ENCODE measurements at places on chromosomes 12 and 14.
A peak's percentile ranks its signal among the peaks of the same experiment; 100 is the strongest.

DNA sequence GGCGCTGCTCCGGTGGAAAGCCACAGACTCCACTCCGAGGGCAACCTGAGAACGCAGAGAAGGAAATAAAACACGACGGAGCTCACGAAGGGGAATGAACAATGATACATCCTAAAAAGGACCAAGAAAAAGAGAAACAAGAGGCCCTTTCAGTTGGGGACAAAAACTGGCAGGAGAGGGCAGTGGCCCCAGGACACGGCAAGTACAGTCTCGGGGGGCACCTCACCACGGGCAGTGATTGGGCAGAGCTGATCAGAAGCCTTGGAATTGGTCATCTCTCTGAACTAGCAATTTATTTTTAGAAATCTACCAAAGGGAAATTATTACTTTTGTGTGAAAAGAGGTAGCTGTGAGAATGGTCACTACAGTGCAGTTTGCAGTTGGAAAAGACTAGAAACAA, 27.9 kb downstream of the CCDC92 start:
- no peak for DNase-seq

GRCh38 chr12:47377414-47378221, 297.9 kb upstream of the AMIGO2 start:
- DNase-seq: no peak

GRCh38 chr12:122878780-122879612, 16.9 kb downstream of the VPS37B start:
- DNase-seq: no peak

DNA sequence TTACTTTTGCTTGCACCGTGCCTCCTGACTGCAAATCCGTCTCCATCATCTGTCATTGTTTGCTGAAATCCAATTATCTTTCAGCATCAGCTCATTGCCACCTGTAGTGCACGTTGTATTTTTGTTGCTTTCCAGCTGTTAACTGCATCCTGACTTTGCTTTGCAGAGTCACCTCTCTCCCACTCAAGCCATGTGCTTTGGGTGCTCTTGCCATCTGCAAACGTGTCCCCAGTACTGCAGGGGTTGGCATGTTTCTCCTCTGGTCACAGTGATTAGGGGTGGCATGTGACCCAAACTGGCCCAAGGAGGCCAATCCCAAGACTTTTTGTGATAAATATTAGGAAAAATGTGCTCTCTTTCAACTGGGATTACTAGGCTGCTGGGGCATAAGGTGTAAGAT, 10.5 kb upstream of the TMED2 start:
- no peak for DNase-seq

- no peak for DNase-seq
Measured at GRCh38 chr12:25852792-25853191, 105.7 kb upstream of the RASSF8 start.

DNA sequence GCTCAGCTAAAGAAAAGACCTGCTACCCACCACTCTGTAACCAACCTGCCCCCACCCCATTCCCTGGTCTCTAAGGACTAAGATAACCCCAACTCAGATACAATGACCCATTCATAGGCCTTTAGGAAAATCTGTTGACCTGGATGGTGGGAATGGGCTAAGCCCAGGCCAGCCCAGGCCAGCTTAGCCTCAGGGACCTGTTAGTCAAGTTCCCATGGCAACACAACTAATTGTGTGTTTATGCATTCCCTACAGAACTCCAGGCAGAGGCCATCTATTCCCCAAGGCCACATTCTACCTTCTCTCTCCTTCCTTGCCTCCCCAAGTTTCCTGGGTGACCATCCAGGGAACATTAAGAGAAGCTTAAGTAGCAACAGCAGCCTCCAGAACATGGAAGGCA, 16.1 kb upstream of the KRT8 start:
- no peak for DNase-seq

DNA sequence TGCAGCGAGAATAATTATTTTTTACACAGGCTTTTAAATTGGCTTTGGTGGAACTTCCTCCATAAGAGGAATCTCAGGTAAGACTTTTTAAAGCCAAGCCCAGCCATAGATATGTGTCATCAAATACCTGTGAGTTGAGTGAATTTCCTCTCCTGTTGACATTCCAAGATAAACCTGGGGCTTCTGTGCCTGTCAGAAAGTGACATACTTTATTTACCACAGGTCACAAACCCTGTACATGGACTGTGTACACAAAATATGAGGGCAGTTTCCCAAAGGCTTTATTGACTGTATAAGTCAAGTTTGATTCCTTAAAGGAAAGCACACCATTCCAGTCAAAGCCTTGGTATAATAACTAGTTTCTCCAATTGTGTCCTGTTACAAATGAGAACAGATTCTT, 25.9 kb upstream of the SRSF5 start:
- DNase-seq: no peak

GRCh38 chr14:41570415-41571155, 36.1 kb upstream of the LRFN5 start:
- DNase-seq: no peak

DNA sequence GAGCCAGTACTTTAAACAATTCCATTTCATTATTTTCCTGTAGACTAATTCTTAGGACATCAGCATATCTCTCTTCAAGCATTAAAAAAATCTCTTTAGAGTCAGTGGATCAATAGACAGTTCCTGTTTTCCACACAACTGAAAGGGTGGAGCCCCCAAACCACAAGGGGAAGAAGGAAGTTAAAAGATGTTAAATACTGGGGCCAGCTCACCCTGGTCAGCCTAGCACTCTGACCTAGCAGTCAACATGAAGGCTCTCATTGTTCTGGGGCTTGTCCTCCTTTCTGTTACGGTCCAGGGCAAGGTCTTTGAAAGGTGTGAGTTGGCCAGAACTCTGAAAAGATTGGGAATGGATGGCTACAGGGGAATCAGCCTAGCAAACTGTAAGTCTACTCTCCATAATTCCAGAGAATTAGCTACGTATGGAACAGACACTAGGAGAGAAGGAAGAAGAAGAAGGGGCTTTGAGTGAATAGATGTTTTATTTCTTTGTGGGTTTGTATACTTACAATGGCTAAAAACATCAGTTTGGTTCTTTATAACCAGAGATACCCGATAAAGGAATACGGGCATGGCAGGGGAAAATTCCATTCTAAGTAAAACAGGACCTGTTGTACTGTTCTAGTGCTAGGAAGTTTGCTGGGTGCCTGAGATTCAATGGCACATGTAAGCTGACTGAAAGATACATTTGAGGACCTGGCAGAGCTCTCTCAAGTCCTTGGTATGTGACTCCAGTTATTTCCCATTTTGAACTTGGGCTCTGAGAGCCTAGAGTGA, at the start of gene LYZ:
LYZ (plus strand) TSS at position 220 of the 777 bp plus-strand sequence; CDS start at position 248, 28 bp downstream.
- DNase-seq: no peak

DNA sequence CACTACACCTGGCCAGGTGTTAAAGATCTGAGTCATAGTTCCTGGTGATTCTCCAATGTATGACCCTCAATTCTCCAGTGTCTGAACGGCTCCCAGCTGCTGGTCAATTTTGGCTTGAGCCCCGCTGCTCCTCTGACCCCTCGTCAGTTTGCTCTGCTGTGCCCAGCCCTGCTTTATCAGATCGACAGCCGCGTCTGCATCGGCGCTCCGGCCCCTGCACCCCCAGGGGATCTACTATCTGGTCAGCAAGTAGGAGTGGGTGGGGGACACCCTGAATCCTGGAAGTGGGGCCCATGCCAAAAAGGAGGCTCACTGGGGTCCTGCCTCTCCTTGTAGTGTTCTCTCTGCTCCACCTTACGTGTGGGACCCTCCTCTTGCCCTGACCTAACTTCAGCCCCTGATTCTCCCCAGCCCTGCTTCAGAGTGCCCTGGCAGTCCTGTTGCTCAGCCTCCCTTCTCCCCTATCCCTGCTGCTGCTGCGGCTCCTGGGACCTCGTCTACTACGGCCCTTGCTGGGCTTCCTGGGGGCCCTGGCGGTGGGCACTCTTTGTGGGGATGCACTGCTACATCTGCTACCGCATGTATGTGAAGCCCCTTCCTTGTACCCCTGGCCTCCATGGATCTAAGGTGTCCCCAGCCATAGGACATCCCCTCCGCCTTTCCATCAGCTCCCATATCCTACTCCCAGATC, 5.0 kb downstream of the SLC39A5 start:
- no peak for DNase-seq

- DNase-seq: no peak
Measured at GRCh38 chr12:4044736-4045730, 171.8 kb upstream of the PARP11 start.

DNA sequence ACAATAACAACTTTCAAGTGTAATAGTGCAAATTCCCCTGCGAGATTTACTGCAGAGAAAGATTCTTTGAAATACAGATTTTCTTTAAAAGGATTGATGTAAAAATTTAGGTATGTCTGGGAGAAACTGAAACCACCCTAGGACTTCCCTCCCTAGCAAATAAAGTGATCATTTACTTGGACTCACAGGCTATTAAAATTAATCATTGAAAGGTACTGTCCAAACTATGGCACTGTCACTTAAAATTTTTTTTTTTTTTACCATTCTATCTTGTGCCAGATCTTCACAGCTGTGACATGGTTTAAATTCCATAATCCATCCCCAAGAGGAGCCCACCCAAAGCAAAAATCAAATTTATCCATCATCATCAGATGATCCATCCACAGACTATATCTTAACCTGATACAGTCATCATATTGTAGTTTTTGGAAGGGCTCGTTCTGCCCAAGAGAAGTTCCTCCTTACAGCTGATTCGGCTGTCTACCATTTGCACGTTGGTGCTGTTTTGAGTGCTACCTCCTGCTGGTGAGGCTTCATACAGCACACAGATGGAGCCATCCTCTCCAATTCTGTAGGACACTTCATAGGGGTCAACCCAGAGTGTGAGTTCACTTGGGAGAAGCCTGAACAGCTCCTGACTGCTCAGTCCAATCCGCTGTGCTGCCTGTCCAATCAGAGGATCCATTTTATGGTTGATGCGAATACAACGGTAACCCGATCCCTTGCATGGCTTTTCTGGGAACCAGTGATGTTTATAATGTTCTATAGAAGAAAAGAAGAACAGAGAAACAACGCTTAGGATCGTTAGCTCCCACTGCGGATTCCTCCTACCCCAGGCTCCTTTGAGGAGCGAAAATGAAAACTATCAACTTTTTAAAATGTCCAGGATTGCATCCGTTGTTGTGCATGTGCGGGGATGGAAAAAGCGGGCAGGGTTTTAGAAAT, 1.7 kb downstream of the BTG1 start:
- DNase-seq: peak; percentile 78

- DNase-seq: no peak
Measured at GRCh38 chr12:117370588-117370987, 9.2 kb upstream of the NOS1 start.

GRCh38 chr12:132399092-132400010, 70.0 kb upstream of the GALNT9 start:
- no peak for DNase-seq

DNA sequence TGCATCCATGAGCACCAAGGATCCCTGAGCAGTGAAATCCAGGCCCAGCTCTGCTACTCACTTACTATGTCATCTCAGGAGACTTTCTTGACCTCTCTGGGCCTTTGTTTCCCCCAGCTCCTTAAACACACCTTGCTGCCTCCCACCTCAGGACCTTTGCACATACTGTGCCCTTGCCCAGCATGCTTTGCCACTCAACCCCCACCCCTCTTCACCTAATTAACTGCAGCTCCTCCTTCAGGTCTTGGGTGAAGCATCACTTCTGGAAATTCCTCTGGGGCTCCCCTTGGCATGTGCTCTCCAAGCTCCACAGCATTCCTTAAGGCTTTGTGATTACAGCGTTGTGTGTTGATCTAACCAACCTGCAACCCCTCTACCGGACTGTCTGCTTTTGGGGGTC, 15.9 kb downstream of the WSCD2 start:
- DNase-seq: no peak

DNA sequence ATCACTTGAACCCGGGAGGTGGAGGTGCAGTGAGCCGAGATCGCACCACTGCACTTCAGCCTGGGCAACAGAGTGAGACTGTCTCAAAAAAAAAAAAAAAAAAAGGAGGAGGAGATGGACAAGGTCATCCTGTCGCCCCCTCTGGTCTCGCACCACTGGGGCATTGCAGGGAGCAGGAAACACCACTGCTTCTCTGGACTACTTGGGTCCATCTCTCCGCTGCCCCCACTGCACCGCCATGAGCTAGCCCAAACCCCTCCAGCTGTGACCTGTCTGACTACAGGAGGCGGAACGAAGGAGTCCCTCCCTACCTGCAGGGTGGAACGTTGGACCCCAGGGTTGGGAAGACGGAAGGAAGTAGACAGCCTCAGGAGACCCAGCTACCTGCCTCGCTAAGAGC, 18.2 kb upstream of the FAM222A start:
- DNase-seq: no peak

GRCh38 chr12:123254853-123255446, 16.7 kb downstream of the CDK2AP1 start:
- DNase-seq: no peak

- DNase-seq: no peak
Measured at GRCh38 chr14:64704143-64704742, at the start of gene PLEKHG3. TSS of gene PLEKHG3 (plus strand) at chr14:64704424. CDS start at chr14:64727632, 23,208 bp downstream.

DNA sequence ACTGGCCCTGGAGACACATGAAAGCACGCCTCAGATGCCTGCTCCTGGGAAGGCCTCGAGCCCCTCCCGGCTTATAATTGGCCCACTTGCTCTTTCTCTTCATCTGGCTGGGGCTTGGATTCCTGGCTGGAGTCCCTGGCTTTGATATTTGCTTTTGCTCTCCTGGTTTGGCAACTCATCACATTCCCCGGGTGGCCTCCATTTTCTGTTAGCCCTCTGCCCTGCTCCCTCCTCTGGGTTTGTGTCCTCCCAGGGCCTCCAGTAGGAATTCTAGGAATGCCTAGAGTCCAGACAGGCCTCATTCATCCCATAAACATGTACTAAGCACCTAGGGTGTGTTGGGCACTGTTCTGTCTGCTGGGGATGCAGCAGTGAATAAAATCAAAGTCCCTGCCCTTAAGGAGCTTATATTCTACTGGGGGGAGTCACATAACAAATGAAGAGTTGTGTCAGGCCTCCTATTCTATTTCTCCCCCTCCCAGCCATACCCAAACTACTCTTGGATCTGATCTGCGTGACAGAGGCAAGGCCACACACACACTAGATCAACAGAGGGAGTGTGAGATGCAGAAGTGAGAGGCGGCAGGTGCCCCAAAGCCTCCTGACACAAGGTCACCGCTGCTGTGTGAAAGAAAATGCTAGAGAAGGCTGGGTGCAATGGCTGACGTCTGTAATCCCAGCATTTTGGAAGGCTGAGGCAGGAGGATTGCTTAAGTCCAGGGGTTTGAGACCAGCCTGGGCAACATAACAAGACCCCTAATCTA, 21.3 kb upstream of the TSPAN9 start:
- DNase-seq: no peak

- DNase-seq: no peak
Measured at GRCh38 chr14:96072076-96072475, 32.9 kb downstream of the C14orf132 start.
